Right ventricle myocardium inferior (tissue), 1 donor: ENCODE measurements at places on chromosomes 5 and 9.

DNA sequence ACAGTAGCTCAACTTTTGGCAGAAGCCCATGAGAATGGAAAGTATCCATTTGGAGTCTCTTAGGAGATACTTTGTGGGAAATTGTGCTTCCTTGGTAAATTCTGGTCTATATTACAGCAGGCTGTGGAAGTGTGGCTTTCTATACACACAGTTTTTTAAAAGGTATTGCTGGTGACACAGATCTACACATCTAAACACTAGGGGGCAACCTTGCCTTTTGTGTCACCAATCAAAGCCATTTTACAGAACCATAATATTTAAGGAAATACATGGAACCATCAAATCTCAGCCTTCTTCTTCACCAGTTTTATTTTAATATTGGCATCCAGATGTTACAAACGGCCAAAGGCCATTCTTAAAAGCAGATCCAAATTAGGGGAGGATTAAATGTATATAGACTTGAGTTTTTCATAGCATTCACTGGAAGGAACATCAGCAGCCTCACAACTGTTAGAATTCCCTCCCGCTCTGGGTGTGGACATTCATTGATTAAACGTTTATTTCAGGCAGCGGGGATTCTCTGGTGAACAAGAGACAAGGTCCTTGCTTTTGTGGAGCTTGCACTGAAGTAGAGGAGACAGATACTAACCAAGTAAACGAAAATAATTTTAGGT, 132.4 kb upstream of the EPB41L4A start:
- DNase-seq = no peak

DNA sequence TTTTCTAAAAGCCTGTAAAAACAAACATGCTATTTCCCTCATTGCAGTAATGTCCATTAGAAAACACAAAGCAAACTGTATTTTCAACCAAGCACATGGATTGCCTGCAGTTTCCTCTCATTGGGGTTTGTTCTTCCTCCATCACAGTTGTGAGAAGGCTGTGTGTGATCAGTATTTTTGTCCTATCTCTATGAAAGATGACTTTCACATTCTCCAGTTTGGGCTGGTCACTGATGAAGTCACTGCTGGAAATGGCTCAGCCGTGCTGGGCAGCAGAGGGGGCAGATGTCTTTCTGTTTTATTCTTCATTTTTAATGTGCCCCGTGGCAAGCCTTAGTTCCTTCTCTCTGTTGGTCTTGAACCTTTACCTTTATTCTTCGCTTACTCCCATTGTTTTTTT, 288.9 kb upstream of the MPDZ start:
- DNase-seq = no peak

GRCh38 chr9:105039175-105039799, 111.3 kb upstream of the ABCA1 start:
- DNase-seq = no peak

DNA sequence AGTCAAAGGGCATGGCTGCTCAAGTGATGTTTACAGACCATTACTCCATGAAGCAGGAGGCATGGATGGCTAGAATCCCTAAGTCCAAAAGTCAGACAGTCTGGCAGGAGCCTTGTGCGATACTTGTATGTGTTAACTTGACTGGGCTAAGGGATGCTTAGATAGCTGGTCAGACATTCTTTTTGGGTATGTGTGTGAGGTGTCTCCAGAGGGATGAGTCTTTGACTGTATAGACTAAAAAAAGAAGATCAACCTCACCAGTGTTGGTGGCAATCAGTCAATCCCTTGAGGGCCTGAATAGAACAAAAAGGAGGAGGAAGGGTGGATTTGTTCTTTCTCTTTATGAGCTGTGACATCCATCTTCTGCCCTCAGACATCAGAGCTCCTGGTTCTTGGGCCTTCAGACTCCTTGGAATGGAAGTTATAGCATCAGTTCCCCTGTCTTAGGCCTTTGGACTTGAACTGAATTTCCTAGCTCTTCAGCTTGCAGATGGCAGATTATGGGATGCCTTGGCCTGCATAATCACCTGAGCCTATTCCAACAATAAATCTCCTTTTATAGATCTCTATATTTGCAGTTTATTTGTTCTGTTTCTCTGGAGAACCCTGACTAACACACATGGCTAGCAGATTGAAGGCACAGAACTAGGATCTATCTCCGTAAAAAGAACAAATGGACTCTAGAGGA, 9.7 kb upstream of the HSPB3 start:
- DNase-seq = no peak

DNA sequence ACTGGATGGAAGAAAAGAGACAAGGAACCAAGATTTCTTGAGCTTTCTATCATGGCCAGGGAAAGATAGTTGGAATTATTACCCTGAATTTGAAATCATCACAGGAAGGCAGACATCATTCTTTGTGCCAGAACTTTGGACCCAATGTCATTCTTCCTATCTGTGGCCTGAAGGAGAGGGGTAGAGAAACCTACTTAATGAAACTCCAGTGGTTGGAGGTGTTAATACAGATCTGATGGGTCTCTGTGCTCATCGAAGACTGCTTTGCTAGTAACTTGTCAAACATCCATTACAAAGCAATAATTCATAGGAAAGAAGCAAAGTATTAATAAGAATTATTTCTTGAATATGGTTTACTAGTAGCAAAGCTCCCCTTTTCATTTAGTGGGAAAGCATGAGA, 26.9 kb downstream of the PRLR start:
- no peak for DNase-seq

DNA sequence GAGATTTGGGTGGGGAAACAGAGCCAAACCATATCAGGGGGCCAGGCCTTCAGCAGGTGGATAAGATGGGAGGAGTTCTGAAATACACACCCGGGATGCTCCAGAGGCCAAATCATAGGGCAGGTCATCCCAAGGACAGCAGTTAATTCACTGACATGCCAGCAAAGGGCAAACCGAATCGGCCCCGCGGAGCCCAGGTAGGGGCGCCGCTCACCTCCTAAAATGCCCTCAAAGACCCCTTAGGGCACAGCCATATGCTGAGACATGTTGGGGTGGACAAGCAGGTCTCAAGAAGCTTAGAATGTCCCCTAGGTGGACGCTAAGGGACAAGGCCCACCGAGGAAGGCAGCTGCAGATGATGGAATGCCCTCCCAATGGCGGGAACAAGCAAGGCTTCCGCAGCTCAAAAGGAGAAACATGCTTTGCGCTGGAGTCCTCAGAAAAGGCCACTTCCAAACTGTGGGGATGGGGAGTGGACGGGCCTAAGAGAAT, 144.9 kb downstream of the ERCC6L2 start:
- no peak for DNase-seq

DNA sequence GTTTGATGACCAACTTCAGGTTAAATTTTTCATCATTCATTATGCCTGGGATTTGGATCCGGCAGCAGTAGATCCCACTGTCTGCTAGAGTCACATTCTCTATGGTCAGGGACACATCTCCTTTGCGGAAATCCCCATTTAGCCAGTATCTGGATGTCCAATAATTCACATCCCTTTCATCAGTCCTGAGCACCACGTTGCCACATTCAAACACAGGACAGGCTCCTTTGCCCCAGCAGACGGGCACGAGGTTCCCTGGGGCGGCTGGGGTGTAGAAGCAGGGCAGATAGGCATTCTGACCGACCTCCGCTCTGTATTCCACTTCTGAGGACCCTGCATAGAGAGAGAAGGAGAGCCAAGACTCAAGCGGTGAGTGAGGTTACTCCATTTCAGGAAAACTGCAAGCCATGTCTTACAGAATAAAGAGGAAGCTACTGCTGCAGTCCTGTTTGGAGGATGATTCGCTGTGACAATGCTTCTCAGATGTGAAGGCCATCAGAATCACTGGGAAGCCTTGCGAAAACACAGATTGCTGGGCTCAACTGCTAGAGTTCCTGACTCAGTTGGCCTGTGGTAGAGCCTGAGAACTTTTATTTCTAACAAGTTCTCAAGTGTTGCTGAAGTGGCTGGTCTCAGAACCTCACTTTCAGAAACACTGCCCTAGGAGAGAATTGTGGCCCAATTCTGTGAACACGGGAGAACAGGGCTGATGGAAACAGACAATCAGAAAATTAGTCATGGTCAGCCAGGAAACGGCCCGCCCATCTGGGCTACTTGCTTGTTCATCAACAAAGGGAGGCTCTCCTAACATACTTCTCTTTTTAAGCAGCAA, 2.0 kb downstream of the HAVCR2 start:
- DNase-seq = peak; percentile 81

- DNase-seq = no peak
These were observed 26.3 kb upstream of the TENT4A start for GRCh38 chr5:6686915-6687409.

- DNase-seq = no peak
These were observed 168.3 kb upstream of the DMAC1 start for GRCh38 chr9:7967851-7968250.
